Lower lobe of right lung (tissue), 2 donors: ENCODE measurements at places on chromosomes 6 and 20.

- no peak for DNase-seq
These were observed 47.0 kb downstream of the GOPC start for GRCh38 chr6:117555262-117555849.

DNA sequence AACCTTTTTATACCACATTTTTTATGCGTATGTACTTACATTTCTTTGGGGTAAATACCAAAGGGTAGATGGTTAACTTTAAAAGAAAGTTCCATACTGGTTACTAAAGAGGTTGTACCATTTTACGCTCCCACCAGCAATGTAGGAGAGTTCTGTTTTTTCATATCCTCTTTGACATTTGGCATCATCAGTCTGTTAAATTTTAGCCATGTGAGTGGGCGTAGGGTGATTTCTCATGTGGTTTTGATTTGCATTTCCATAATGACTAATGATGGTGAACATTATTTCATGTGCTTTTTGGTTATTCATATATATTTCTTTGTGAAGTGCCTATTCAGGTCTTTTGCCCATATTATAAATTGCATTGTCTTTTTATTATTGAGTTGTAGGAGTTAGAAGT, 194.2 kb downstream of the PRL start:
- DNase-seq = no peak

GRCh38 chr6:53188833-53189232, 40.2 kb upstream of the GCM1 start:
- DNase-seq = no peak

DNA sequence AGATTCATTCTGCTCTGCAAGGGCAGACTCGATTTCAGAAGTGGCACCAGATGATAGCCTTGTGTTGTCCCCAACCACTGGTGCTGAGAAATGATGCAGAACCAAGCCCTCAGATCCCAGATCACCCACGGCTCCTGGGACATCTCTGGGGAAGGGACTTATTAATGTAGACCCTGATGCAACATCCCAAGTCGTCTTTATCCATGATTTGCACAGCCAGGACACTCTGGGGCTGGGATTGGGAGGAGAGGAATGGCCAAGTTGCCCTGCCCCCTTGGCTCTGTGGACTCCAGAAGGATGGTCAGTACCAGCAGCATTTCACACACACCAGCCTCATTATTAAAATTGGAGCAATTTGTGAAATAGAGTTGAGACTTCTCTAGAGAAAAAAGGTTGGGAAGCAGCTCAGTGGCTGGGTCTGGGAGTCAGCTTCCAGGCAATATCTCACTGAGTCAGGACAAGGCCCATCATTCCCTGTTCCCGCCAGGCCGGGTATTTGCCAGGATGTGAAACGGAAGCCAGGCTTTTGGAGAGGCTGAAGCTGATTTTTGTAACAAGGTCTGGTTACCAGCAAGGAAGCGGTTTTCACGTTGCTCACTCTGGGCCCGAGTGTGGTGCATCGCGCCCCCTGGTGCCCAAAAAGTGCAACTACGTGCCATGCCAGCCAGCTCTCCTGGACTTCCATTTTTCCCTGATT, 67.4 kb downstream of the ZBTB2 start:
- peak; percentile 81 for DNase-seq

DNA sequence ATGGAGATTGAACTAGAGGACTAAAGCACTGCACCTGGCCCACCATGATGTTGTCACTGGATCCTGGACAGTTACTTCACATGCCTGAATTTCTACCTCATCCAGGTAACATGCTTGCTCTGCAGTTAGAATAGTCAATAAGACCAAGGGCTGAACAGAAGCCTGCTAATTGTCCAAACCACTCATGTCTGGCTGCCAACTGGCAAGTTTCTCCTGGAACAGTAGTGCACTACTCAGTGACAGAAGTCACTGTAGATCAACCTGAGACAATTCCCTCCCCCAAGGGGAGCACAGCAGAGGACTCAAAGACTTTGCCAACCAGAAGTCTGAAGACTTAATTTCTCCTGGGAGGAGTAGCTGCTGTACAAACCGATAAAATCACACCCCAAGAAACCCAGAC, 454.6 kb upstream of the MARCKS start:
- no peak for DNase-seq

DNA sequence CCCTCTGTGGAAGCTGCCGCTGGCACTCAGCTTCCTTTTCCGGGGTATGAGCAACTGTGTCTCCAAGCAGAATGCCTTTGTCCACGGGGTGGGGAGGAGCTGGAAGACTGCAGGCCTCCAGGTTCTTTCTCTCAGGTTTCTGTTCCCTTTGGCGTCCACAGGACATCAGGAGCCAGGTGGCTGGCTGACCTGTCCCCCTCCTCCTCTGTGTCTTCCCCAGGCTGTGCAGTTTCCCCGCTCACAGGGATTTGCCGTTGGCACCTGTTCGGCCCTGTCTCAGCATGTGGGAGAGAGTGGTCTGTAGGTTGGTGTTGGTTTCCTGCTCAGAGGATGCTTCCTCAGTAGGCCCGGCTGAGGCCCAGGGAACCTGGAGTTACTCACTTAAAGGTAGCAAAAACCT, 43.5 kb downstream of the CDS2 start:
- no peak for DNase-seq

- no peak for DNase-seq
These were observed 55.6 kb downstream of the PTPRK start for GRCh38 chr6:128464790-128465189.

DNA sequence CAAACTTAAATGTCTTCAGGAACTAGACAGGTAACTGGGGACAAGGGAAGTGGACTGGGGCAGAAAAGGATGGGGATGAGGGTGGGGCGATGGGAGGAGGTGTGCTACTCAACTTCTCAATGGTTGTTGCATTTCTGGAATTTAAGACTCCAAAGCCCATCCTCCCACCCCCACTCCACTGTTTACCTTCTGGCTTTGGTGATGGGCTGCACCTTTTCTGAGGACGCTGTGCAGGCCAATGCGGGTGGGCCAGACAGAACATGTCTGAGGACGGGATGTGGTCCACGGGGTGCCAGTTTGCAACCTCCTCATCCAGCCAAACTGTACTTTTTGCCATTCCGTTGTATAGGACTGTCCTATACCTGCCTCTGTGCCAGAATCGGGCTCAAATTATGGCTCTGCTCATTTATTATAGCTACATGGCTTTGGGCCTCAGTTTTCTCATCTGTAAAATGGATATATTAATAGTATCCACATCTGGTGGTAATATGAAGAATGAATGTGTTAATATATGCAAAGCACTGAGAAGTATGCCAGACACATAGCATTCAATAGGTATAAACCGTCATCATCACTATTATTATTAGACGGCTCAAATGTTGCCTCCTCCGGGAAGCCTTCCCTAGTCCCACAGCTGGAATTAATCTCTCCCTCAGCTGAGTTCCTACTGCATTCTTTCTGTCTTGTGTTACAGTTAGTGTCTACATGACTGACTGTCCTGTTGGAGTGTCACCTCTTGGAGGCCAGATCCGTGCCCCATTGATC, 31.0 kb upstream of the VEGFA start:
- DNase-seq = no peak
